CD4-positive, alpha-beta memory T cell (primary cell): ENCODE measurements at places on chromosomes 3 and 15. TPM values are rescaled to one million over a fixed set of nuclear protein-coding genes. Genes with fewer than 3 reads are reported as not detected.

Gene CADPS
- not detected for polyA plus RNA-seq

Gene CCDC54
- polyA plus RNA-seq, result not detected

Gene ZNF385D
- not detected for polyA plus RNA-seq

Gene PPARG
- not detected for polyA plus RNA-seq

Gene SLC6A1
- polyA plus RNA-seq, result not detected

Gene P2RY13
- polyA plus RNA-seq, result not detected

Gene LRRC31
- not detected for polyA plus RNA-seq

Gene NME9
- polyA plus RNA-seq, result 0.80 TPM

Gene CISH
- 248 TPM for polyA plus RNA-seq

Gene MESP1
- polyA plus RNA-seq, result 0.69 TPM

Gene GOLGA6L10
- not detected for polyA plus RNA-seq

Gene WNT5A
- polyA plus RNA-seq, result not detected

Gene SLC22A14
- not detected for polyA plus RNA-seq

Gene CDCP1
- 0.60 TPM for polyA plus RNA-seq

Gene UNC13C
- polyA plus RNA-seq, result not detected

Gene GPR27
- polyA plus RNA-seq, result 0.79 TPM

Gene ZIC4
- polyA plus RNA-seq, result not detected

Gene ATR
- polyA plus RNA-seq, result 4.3 TPM

Gene UROC1
- not detected for polyA plus RNA-seq

Gene CADM2
- 0.21 TPM for polyA plus RNA-seq

Gene FAH
- 8.9 TPM for polyA plus RNA-seq

Gene FBXL2
- polyA plus RNA-seq, result 0.29 TPM

Gene LACTB
- 11.5 TPM for polyA plus RNA-seq

Gene EPHA6
- not detected for polyA plus RNA-seq

Gene PPP1R14D
- not detected for polyA plus RNA-seq

Gene SPTSSB
- 0.79 TPM for polyA plus RNA-seq

Gene KCNAB1
- 0.58 TPM for polyA plus RNA-seq

Gene HIGD2B
- not detected for polyA plus RNA-seq

Gene PHLDB2
- 7.7 TPM for polyA plus RNA-seq
